ENCODE measurements at places on chromosomes 16 and 17. TPM values are rescaled to one million over a fixed set of nuclear protein-coding genes. Genes with fewer than 3 reads are reported as not detected.
A peak's percentile ranks its signal among the peaks of the same experiment; 100 is the strongest.

GRCh38 chr16:20899477-20900298 lies 470 bp downstream of the DCUN1D3 start:
- DNase-seq = no peak

DNA sequence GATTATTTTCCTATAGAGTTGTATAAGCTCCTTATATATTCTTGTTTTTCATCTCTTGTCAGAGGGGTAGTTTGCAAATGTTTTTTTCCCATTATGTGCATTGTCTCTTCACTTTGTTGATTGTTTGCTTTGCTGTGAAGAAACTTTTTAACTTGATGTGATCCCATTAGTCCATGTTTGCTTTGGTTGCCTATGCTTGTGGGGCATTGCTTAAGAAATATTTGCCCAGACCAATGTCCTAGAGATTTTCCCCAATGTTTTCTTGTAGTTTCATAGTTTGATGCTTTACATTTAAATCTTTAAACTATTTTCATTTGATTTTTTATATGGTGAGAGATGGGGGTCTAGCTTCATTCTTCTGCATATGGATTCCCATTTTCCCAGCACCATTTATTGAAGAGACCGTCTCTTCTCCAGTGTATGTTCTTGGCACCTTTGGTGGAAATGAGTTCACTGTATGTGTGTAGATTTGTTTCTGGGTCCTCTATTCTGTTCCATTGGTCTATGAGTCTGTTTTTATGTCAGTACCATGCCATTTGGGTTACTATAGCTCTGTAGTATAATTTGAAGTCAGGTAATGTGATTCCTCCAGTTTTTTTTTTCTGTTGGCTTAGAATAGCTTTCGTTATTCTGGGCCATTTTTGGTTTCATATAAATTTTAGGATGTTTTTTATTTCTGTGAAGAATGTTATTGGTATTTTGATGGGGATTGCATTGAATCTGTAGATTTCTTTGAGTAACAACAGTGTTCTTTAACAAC lies 165.8 kb downstream of the ABCA8 start:
- no peak for DNase-seq

- no peak for DNase-seq
Measured at GRCh38 chr16:50093607-50094539, 28.1 kb downstream of the HEATR3 start.

DNA sequence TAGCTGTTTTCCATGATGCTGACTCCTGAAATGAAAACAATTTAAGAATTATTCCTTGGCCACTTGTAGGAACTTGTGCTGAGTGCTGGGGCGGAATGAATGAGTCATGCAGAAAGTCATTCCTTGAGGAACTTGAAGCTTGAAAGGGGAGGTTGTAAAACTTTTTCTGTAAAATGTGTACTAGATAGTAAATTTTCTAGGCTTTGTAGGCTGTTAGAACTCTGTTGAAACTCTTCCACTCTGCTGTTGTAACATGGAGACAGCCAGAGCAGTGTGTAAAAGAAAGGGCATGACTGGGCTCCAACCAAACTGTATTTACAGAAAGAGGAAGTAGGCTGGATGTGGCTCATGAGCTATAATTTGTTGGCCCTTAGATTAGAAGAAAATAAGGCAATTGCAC lies 46.1 kb downstream of the ABCA8 start:
- DNase-seq = no peak

DNA sequence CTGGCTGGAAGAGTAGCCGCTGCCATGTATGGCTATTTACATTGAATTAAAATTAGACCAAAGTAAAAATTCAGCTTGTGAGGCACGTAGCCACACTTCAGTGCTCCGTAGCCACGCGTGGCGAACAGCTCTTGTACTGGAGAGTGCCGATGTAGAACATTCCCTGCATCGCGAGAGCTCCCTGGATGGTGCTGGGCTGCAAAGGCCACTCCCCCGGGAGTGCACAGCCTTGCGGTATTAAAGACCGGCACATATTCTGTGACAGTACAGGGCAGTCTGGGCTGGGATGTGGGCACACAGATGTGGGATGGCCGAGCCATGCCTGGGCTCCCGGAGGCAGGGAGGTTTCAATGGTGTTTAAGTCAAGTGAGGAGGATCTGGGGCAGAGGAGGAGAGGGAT lies 102.2 kb downstream of the CMIP start:
- no peak for DNase-seq

- DNase-seq = peak; percentile 96
Measured at GRCh38 chr17:45277216-45277849, 15.4 kb upstream of the SPATA32 start.

GRCh38 chr16:22270525-22270924 lies 26.7 kb upstream of the POLR3E start:
- no peak for DNase-seq

DNA sequence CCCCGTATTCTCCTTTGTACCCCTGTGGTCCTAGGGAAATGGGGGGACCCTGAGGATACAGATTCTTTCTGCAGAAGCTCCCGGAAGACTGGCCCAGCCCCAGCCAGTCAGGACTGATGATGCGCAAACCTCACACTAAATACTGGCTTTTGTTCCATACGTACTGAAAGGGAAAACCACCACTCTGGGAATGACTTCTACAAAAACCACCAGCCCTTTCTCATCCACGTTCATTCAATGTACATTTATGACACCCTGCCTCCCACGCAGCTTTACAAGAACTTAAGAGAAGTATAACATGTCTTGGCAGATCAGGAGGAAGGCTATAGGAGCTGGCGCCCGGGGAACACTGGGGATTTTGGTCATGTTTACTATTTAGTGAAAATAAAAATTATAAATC lies 70.6 kb downstream of the MARCHF10 start:
- no peak for DNase-seq

DNA sequence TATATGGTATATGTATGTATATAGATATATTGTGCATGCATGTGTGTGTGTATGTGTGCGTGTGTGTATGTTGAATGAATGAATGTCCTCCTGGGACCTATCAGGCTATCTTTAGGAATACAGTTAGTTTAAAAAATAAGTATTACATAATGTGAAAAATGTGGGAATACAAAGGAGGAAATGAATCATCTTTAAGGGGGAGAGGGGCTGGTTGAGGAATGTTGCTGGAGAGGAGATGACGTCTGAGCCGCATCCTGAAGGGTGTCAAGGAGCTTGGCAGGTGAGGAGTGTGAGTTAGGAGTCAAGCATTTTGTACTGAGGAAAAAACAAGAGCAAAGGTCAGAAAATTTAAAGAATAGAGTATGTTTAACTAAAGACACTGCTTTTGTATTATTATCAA lies 62.4 kb upstream of the NLK start:
- peak; percentile 95 for DNase-seq

- DNase-seq = no peak
Measured at GRCh38 chr16:56869513-56870275, 4.7 kb downstream of the SLC12A3 start.

DNA sequence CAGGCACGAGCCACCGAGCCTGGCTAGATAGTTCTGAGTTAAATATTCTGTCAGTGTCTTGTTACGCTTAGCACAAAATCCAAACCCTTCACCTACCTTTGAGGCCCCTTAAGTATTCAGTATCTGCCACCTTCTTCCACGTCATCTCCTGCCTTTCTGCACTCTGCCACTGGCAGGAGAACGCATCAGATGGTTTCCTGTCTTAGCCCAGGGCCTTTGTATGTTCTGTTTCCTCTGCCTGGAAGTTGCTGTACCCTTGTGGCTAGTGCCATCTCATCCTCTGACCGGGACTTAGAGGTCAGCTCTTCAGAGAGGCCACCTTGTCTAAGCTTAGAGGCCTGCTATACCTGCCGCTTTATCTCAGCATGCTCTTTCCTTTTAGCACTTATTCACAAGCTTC lies 67.5 kb upstream of the LGALS9 start:
- no peak for DNase-seq

CCL15 gene
- not detected for total RNA-seq

MYO1C gene
- 43.7 TPM for total RNA-seq
